ENCODE measurements at places on chromosomes 4 and X.

DNA sequence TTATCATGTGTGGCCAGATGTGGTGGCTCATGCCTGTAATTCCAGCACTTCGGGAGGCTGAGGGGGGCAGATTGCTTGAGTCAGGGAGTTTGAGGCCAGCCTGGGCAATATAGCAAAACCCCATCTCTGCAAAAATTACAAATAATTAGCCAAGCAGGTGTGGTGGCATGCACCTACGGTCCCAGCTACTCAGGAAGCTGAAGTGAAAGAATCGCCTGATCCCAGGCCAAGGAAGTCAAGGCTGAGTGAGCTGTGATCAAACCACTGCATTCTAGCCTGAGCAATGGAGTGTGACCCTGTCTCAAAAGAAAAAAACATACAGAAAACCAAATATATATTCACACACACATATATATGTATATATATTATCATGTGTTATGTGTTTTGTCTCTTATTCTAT is 15.0 kb downstream of the APELA start:
- no peak for DNase-seq

GRCh38 chr4:52076731-52077130 is 25.6 kb downstream of the SPATA18 start:
- no peak for DNase-seq

- DNase-seq = no peak
Observed at GRCh38 chr4:109390115-109390768, 43.4 kb upstream of the SEC24B start.

DNA sequence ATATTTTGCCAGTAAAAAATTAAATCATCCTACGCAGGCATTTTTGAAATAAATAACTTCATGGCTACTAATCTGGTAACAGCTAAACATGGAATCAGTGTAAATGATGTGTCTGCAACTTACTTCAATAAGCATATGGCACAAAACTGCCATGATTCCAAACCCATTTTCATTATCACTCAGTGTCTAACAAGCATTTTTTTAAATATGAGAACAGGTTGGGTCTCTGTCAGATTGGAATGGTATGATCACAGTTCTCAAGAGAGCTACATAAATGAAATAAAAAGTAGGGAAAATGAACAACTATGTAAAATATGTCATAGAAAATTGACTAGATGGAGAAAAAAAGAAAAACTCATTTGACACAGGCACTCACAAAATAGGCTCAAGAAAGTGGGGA is 476.9 kb upstream of the NWD2 start:
- no peak for DNase-seq

GRCh38 chr4:74055096-74055495 is 16.6 kb upstream of the CXCL3 start:
- DNase-seq = no peak

- no peak for DNase-seq
Observed at GRCh38 chr4:86218746-86219473, 140.9 kb downstream of the MAPK10 start.

DNA sequence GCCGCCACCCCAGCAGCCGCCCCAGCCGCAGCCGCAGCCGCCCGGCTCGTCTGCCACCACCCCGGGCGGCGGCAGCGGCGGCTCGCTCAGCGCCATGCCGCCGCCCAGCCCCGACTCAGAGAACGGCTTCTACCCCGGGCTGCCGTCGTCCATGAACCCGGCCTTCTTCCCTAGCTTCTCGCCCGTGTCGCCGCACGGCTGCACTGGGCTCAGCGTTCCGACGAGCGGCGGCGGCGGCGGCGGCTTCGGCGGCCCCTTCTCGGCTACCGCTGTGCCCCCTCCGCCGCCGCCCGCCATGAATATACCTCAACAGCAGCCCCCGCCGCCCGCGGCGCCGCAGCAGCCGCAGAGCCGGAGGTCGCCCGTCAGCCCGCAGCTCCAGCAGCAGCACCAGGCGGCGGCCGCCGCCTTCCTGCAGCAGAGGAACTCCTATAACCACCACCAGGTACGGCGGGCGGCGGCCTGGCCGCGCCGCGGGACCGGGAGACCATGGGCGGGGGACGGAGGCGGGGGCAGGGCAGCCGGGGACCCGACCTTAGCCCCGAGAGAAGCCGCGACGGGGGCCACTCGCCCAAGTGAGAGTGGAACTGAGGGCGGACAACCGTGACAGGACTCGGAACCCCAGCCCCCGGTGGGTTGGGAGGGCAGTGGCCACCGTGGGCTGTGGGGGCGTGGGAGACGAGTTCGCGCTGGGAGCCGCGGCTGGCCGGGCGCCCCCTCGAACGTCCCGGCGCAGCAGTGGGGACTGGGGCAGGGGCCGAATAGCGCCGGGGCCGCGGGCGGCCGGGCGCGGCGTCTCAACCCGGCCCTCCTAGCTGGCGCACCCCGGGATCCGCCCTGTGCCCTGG is 1.8 kb downstream of the CPEB2 start:
- DNase-seq = peak; percentile 39

DNA sequence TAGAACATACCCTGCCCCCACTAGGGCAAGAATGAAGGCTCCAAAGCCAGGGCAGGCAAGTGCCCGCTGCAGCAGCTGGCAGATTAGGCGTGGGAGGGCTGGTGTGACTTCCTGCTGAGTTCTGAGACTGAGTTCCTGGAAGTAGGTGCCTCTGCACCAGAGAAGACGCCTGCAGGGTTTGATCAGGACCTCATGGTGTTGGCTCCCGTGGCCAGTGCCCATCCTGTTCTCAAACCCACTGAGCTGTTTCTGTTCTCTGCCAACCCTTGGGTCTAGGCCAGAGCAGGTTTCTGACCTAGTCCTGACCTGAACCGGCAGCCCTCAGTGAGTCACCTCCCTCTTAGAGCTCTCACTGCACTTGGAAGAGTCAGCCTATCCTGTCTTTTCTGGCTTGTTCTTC is 220.7 kb downstream of the HS6ST2 start:
- DNase-seq = no peak

DNA sequence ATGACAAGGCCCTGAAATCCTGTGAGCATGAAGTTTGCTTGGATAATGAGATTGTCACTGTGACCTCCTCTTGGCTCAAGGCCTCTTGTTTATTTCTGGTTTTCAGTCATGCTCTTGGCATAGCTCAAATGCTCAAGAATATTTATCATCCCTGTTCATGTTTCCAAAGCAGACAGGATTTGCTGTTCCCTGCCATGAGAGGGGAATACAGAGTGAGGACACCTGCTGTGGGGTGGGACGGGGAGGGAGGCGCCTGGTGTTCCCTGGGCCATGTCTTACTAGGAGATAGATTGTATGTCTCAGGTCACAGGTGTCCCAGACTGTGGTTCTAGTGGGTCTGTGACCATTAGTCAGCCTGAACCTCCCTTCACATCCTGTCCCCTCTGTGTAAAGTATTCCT is 34.9 kb upstream of the SH3RF1 start:
- no peak for DNase-seq

- no peak for DNase-seq
Observed at GRCh38 chr4:5101571-5101970, 50.3 kb downstream of the STK32B start.

DNA sequence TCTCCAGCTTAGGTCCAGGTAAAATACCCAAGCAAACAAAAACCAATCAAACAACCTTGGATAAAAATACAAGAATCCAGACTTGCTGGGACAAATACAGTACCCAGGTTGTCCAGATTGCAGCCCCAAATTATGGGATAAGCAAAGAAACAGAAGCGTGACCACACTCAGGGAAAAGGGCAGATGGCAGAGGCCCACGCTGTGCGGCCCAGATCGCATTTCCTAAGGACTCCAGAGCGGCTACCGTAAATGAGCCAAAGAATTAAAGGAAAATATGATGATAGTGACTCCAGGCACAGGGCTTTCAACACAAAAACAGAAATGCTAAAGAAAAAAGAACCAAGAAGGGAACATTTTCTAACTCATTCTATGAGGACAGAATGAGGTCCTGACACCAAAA is 50.3 kb downstream of the FGFRL1 start:
- no peak for DNase-seq

DNA sequence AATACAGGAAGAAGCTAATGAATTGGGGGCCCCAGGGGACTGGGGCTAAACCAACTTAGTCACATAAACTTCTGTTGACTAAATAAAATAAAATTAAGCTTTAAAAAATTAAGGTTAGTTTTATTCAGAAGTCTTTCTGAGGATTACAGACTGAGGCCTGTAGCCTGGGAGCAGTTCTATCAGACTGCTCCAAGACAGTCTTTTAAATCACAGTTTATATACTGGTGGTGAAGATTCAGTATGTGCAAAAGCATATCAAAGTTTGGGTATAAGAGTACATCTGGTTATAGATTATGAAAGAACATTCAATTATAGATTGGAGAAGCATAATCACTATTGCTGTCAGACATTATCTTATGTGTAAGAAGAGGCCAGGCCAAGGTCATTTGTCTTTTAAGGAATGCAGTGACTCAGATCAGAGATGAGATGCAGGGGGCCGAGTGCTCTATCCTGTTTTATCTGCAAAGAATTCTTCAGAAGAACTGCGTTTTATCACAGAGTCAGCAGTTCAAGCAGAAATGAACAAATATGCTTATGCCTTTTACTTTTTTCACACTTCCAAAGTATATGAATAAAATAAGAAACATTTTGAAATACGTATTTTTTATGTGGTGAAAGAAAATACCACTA is 109.4 kb downstream of the PDHA2 start:
- no peak for DNase-seq

GRCh38 chr4:48558819-48559218 is 68.8 kb downstream of the ZAR1 start:
- no peak for DNase-seq

- DNase-seq = no peak
Observed at GRCh38 chr4:20248155-20248558, 3.5 kb upstream of the SLIT2 start.

GRCh38 chrX:130049821-130050220 is 60.5 kb downstream of the ELF4 start:
- DNase-seq = no peak

DNA sequence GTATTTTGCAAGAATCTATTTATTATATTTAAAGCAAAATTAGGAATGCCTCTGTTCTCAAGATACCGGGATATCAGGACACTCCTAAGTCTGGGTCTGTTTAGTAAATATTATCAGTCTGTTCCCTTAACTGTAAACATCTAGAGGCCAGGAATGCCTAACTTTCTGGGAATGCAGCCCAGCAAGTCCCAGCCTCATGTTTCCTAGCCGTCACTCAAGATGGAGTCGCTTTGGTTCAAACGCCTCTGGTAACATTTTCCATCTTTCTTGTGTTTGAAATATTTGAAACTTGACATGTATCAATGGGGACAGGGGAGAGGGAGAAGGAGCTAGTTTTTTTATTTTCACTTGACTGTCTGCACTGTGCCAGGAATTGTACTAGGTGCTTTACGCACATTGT is 85.4 kb downstream of the FBXL5 start:
- no peak for DNase-seq

- no peak for DNase-seq
Observed at GRCh38 chr4:142402156-142402555, 443.9 kb downstream of the INPP4B start.

GRCh38 chrX:38999967-39000745 is 198.9 kb downstream of the MID1IP1 start:
- no peak for DNase-seq

DNA sequence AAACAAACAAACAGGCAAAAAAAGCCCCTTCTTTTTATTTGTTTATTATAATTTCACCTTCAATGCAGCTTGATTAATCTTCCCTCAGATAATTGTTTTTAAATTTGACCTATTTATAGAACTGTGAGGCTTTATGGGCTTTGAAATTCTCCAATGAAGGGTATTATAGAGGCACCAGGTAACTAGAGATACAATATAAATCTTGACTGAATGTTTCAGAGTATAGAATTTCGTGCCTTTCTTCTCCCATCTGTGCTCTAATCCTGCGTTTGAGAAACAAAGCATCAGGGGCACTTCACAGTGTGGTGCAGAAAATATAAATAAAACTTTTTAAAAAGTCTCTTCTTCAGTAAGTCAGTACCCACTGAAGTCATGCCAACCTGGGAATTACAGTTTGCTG is 120.9 kb downstream of the ANKRD50 start:
- DNase-seq = no peak

- no peak for DNase-seq
Observed at GRCh38 chr4:39025552-39026085, 6.6 kb downstream of the TMEM156 start.

DNA sequence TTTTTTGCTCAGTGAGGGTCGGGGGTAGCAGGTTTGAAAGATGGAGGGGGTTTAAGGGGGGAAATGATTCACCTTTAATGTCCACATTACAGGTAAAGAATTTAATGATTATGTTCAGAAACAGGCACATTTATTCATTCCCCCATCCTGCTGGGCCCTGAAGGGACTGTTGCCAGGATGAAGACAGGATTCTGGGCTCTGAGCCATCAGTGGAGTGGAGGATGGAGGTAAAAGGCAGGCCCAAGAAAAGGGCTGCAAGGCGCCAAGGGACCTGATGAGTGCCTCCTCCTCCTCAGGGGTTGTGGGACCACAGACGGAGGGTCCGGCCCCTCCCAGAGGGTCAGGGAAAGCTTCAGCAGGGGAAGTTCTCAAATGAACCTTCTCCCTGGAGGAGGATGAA is 40.4 kb upstream of the PROM1 start:
- DNase-seq = no peak

GRCh38 chr4:129278868-129279267 is 182.9 kb downstream of the C4orf33 start:
- DNase-seq = no peak

- no peak for DNase-seq
Observed at GRCh38 chr4:97691111-97691605, 452.1 kb downstream of the STPG2 start.

DNA sequence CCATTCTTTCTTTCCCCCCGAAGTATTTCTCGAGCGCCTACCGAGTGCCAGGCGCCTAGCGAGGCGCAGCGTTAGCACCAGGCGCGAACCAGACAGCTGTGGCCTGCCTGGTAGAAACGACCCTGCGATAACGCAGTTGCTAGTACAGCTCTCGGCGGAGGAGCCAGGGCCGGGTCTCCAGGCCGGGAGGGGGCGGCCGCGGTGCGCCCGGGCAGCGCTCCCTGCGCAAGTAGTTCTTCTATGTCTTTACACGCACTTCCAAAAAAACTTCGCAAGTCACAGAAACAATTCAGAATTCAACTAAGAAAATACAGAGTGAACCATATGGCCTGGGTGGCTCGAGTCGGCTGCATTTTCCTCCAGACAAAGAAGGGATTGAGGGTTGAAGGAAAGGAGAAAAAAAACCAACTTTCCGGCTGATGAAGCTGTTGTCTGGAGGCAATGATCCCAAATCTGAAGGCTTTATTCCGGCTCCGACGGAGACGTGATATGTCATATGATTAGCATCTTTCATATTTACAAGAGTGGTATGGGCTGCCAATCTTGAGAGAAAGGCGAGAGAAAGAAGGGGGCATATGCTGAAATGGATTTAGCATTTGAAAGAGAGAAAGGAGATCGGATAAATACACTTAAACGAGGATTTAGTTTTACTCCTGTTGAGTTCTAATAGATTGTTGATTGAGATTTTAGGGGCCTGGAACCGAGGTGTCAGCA is 7.2 kb upstream of the NEUROG2 start:
- DNase-seq = no peak

GRCh38 chr4:165443276-165443675 is 64.5 kb downstream of the CPE start:
- DNase-seq = no peak

DNA sequence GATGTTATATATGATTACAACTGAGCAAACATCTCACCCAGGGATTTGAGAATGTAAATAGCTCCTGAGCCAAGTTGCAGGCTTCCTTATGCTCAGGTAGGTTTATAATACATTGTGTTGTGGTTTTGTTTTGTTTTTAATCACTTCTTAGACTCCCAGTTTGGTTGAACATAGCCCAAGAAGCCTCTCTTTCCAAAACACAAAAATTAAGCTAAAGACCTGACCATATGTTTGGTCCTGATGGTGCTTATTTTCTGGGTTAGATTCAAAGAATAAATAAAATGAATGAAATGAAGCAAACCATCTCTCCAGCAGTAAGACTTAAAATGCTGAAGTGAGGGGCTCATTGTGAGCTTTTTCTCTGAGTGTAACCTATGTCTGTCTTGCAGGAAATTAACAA is 93.5 kb downstream of the GRXCR1 start:
- no peak for DNase-seq
